ENCODE measurements at places on chromosomes 6 and 20.

DNA sequence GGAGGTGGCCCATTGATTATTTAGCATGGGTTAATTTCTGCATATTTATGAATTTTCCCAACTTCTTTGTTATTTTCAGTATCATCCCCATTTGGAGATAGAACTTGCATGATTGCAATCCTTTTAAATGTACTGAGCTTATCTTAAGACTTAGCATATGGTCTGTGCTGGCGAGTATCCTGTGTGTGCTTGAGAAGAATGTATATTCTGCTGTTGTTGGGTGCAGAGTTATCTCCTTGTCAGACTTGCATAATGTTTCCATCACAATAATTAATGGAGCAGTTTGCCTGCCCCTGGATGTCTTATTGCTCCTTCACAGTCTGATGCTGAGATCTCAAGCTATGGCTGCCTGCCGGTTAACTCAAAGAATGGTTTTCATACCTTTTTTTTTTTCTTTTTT lies 112.6 kb downstream of the CDYL start:
- no peak for DNase-seq

DNA sequence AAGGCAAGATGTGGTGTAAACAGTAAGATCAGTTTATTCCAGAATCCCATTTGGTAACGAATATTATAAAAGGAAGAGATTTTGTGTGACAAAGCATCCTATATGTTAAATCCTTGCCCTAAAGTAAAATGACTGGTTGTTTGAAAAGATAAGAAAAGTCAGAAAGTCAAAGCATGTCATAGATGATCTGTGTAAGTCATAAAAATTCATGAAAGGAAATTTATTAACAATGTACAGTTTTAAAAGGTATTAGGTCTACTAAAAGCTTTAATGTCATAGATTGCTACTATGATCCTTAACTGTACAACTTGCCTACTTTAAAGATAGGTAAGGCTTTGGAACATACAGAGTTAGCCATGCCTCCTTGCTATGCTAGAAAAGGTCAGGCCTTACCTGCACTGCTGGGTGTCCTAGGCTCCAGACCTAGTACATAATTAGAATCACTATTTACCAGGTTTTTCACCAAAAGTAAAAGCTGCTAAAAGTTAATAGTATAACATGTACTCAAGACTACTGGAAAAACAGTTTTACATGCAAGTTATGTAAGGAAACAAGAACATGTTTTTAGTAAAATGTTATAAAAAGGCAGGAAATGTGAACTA lies 1090.1 kb upstream of the ADGRB3 start:
- no peak for DNase-seq

DNA sequence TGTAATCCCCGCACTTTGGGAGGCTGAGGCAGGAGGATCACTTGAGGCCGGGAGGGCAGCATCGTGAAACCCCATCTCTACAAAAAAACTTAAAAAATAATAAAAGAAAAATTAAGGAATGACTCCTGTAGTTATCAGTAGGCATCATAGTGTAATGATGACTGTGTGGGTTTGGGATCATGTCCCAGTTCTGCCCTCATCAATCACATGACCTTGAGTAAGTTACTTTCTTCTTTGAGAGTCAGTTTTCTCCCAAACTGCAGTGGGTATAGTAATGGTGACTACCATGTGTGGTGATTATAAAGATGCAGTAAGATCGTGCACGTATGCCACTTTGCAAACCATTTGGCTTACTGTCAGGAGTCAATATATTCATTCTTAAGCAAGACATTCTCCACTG lies 89.2 kb downstream of the TXNDC5 start:
- no peak for DNase-seq

- no peak for DNase-seq
Observed at GRCh38 chr6:160252073-160252813, 6.4 kb downstream of the SLC22A2 start.

DNA sequence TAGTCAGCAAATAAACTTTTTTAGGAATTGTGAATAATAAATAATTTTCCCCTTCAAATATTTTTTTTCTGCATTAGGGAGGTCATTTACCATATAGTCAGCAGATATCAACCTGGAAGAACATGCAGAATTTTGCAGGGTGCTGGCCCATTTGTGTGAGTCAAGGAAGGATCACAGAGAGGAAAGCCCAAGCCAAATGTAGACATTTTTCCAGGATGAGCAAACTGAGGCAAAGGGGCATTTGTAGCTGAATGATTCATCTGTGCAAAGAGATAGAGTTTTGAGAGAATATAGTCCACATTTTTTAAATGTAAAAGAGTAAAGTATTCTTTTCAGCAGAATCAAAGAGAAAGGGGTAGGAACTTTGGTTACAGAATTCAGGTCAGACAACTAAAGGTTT lies 555.5 kb upstream of the MARCKS start:
- DNase-seq, result no peak

DNA sequence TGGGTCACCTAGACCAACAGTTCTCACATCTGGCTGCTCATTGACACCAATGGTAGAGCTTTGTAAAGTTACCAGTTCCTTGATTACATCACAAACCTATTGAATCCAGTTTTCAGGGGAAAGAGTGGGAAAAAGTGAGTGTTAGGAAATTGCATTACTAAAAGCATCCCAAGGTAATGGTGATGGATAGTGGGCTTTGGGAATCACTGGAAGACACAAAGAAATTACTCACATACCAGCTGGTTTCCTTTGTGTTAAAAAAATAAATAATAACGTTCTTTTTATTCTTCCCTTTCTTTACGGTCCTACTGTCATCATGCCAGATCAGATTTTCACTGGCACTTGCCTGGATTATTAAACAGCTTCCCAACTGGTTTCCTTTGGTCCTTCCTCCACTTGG lies 370.7 kb downstream of the RFPL4B start:
- DNase-seq, result no peak

GRCh38 chr6:7727946-7728854 lies 2.3 kb downstream of the BMP6 start:
- no peak for DNase-seq

- DNase-seq, result no peak
Observed at GRCh38 chr6:6626187-6626586, 37.7 kb downstream of the LY86 start.

DNA sequence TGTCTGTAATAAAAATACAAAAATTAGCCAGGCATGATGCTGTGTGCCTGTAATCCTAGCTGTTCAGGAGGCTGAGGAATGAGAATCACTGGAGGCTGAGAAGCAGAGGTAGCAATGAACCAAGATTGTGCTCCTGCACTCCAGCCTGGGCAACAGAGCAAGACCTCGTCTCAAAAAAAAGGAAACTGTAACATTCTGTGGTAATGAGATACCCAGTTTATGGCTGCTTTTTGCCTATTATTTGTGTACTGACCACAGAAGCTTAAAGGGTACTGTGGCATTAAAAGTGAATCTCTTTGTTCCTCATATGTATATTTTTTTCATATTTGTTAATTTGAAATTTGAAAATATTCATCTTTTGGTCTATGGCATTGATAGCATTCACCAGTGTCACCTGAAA lies 185.4 kb downstream of the UST start:
- no peak for DNase-seq

DNA sequence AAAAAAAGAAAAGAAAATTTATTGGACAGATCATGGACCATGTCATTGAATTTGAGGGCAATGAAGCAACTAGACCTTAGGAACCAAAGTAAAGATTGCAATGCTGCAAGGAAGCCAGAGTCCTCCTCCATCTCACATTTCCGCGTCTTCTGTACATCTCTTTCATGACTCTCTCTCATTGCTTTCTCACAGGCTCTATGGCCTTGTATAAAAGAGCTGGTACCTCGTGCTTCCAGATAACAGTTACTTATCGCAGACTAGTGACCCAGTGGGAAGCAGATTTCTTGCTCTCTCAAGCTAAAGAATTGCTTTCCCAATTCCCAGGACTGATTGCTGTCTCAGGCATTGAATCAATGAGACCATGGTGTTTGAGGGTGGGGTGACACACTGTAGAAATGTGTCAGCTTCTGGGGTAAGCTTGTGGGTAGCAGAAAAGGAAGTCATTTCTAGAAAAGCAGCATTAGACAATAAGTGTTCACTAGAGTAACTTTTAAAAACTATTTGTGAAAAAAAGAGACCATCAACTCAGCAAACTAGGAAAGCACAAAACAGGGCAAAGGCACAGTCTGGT lies 635.3 kb downstream of the UTRN start:
- DNase-seq, result no peak

DNA sequence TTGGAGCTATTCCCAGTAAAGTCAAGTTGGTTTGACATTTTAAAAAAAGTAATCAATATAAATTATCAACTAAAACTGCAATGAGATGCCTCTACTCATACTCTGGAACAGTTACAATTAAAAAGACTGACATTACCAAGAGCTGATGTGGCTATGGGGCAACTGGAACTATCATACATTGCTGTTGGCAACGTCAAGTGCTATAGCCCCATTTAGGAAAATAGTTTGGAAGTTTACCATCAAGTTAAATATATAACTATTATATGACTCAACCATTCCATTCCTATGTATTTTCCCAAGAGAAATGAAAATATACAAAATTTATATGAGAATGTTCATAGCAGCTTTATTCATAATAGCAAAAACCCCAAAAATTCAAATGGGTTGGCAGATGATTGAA lies 111.4 kb upstream of the HDGFL1 start:
- no peak for DNase-seq

- no peak for DNase-seq
Observed at GRCh38 chr6:26524722-26525370, 13.3 kb upstream of the HMGN4 start.

- DNase-seq, result no peak
Observed at GRCh38 chr6:158868122-158868480, 48.9 kb upstream of the EZR start.

- DNase-seq, result no peak
Observed at GRCh38 chr20:11372876-11373790, 544.6 kb upstream of the BTBD3 start.

DNA sequence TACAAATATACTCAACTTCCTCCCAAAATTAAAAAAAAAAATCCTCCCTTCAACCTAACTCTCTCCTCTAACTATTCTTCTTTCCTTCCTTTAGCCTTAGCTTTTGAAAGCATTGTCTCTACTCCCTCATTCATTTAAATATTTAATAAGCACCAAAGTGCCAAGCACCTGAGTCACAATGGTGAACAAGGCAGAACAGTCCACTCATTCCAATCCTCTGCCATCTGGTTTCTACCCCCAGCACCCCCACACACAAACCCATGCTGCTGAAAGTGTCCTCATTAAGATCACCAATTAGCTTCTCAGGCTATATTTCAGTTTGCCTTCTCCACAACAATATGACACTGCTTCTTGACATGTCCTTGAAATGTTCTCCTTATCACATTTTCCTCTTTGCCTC lies 76.3 kb downstream of the DTNBP1 start:
- DNase-seq, result no peak

DNA sequence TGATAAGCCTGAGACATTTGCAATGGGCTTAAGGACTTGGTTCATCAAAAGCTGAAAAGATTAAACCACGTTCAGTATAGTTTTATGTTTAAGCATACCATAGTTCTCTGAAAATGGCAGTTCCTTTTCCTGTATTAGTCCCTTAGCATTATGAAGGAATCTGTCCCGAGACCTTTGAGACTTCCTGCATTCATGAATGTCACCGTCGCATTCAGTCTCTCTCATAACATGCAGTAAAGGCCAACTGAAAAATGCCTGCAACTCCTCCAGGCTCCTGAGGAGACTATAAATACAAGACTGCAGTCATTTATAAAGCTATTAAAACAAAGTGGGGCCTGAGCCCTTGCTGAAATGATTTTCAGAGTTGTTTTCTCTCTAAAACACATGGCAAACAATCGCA lies 129.1 kb downstream of the SYCP2 start:
- DNase-seq, result no peak

DNA sequence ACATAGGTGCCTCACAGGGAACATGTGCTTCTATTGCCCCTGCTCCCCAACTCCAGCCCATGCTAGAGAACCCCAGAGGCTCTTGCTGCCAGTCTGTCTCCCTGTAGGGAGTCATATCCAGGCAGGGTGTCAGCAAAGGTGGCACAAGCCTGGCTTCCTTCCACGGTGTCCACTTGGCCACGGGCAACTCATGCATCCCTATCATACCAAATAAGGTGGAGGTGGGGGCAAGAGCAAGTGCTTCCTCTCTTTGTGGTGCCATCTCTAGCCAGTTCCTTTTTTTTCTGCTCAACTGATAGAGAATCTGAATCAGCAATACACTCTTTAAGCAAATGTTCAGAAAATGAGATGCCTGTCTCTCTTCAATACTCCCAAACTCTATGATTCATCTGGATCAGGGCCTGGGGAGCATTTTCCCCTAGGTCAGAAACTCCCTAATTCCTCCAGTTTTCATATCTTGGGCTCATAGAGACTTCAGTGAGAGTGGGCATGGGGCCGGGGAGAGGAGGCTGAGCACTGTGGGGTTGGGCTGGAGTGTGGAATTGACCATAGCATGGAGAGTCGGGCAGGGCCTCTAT lies 105.1 kb upstream of the GPR6 start:
- DNase-seq, result no peak

DNA sequence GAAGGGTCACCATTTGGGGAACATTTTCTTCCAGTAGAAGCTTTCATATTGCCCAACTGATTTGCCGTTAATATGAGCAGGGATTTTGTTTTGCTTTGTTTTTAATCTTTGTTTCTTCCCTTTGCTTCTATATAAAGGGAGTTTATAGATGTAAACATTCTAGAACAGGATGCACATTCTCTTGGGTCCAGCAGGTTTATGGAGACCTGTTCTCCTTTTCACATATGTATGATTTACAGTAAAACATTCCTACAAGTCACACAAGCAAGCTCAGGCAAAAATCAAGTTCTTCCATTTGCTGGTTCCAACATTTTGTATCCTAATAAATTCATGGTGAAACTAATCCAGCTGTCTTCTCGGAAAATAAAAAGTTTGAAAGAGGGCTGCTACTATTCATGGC lies 1082.4 kb upstream of the FLRT3 start:
- no peak for DNase-seq

DNA sequence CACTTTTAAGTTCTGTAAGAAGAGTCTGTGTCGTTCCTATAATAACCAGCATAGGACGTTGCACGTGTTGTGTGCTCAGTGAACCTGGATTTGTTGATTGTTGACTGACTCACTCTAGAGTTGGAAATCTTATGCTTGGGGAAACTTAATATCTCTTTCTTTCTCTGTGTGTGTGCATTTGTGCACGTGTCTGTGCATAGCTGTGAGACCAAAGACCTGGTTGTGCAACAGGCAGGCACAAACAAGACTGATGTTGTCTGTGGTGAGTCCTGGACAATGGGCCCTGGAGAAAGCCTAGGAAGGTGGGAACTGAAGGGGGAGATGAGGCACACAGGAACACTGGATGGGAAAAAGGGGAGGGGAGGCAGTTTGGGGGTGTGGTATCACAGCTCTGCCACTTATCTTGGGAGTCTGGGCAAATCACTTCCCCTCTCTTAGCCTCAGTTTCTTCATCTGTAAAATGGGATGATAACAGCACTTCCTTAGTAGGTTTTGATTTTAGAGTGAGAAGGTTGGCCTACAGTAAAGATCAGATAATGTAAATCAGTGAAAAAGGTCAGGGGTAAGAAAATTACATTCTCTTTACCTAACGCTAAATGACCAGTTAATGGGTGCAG lies 8.4 kb downstream of the CD40 start:
- no peak for DNase-seq

GRCh38 chr20:36246401-36246800 lies 10.1 kb downstream of the AAR2 start:
- no peak for DNase-seq

GRCh38 chr6:35931120-35931561 lies 10.2 kb upstream of the SRPK1 start:
- no peak for DNase-seq

GRCh38 chr6:146357578-146358430 lies 185.8 kb upstream of the RAB32 start:
- DNase-seq, result peak; percentile 48

GRCh38 chr6:96900873-96901272 lies 3.2 kb upstream of the NDUFAF4 start:
- no peak for DNase-seq

All from RWPE1 (cell line).